GM23248 (cell line): ENCODE measurements at places on chromosomes 13 and 19.

- no peak for DNase-seq
These were observed 15.8 kb upstream of the FPR3 start for GRCh38 chr19:51779181-51779580.

- no peak for DNase-seq
These were observed 80.4 kb downstream of the DHRS12 start for GRCh38 chr13:51723529-51723928.

DNA sequence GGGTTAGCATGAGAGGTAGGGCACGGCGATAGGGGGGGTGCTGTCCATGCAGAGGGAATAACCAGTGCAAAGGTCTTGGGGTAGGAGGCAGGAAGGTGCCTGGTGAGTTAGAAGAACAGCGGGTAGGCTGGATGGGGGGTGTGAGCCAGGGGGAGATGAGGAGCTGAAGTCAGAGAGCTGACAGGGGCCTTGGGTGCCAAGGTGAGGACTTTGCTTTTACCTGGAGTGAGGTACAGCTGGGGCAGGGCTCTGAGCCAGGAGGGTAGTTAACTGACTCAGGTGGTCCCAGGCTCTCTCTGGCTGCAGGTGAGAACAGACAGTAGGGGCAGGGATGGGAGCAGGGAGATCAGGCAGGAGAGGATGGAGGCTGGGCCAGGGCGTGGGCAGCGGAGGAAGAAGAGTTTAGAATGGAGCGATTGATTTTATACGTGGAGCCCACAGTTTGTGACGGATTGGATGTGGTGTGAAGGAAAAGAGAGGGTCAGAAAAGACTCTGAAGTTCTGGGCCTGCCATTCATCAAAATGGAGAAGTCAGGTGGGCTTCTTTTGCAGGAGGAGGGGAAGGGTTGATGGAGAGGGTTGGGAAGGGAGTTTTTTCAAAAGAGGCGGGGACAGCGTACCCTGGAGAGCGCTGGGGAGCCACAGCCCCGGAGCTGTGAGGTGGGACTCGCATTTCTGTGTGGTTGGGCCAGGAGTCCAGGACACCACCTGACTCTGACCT is 1.2 kb upstream of the GRAMD1A start:
- no peak for DNase-seq

- no peak for DNase-seq
These were observed 350.7 kb downstream of the LMO7 start for GRCh38 chr13:75986818-75987217.

DNA sequence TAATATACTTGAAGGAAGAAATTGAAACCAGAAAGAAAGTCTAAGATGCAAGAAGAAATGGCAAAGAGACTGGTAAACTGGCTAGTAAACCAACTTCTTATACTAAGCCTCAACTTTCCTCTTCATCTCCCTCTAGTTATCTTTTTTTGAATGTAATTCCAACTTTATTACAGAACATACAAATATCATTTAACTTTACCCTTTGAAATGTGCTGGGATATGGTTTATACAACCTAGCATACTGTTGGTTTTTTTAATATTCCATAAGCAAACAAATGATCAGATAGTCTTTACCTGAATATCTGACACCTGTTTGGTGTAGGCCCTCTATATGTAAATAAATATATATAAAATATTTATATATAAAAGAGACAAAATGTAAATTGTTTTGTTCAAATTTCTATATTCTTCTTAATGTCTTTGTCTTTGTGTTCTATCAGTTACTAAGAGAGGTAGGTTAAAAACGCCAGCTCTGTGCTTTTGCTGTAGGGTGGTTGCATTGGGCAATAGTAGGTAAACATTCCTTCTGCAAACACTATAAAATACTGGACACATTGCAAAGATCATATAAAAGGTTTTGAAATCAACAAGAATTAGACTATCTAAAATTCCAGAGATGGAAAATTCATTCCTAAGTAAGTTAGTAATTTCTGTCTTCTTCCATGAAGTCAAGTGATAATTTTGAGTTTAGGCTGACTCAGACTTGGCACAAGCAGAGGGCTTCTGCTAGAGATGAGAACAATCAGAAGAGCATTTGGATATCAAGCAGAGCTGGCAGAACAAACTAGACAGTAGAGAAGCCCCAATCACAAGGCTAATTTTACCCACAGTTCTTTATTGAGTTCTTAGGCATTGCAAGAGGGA is 383.3 kb downstream of the RFC3 start:
- peak; percentile 72 for DNase-seq

- no peak for DNase-seq
These were observed 733.5 kb upstream of the SGCG start for GRCh38 chr13:22447132-22447886.

DNA sequence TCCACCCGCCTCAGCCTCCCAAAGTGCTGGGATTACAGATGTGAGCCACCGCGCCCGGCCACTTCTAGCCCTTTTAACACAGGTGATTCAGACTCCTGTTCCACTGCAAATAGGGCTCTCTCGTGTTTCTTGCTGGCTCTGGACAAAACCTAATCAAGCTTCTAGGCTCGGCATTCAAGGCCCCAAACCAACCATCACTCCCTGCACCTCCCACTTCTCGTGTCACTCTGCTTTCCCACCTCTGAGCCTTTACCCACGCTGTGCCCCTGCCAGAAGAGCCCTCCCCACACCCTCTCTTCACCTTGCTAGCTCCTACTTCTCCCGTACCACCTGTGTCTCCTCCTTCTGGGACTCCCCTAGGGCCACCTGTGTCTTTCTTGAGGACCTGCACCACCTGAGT is 19.8 kb downstream of the KANK2 start:
- no peak for DNase-seq

GRCh38 chr19:16571283-16571682 is 932 bp downstream of the SLC35E1 start:
- peak; percentile 66 for DNase-seq

DNA sequence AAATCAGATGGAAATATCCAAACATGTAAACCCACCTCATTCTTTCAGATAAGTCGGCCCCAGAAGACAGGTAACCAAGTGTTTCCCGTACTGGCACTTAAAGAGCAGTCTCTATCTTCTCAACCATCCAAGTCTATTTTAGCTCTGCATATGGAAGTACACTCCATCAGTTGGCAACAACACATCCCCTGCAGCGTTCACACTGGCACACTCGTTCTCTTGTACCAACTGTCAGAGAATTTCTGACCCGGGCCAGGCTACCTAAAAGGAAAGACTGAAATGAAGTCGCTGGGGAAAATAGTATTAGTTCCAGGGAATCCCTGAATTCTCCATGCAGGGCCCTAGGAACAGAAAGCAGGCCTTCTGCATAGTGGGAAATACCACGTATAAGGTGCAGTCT is 109.3 kb downstream of the RXFP2 start:
- no peak for DNase-seq

- DNase-seq = no peak
These were observed 445.5 kb upstream of the SGCG start for GRCh38 chr13:22735011-22735995.

DNA sequence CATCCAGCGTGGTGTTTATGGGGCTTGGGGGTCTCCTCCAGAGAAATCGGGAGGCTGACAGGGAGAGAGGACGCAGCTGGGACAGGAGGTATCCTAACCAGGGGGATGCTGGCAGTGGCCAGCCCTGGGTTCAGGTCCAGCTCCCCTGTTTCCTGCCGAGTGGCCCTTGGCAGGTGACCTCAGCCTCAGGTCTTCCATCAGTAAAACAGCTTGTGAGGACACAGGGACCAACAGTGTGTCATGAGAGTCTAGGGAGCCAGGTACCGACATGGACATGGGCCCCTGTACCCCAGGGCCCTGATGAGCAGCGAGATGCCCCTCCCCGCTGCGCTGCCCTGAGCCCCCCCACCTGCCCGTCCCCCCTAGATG is 19.6 kb downstream of the EVI5L start:
- DNase-seq = no peak

DNA sequence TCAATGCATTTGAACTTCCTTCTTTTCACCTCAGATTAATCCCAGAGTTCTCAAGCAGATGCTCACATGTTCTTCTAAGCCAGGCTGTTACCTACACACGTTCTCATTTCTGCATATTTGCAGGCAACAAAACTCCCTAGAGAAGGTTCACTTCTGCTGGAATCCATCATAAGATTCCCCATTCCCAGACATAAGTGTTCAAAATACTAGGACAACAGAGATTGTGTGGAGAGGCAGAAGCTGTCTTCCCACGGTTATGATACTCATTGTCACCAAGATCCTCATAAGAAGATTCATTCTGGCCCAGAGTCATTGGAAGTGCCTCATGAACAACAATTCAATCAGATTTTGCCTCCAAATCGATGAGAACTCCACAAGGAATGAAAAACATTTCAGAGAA is 931.6 kb upstream of the MIR17HG start:
- DNase-seq = peak; percentile 33

- no peak for DNase-seq
These were observed 258.6 kb downstream of the EFNB2 start for GRCh38 chr13:106276876-106277275.

DNA sequence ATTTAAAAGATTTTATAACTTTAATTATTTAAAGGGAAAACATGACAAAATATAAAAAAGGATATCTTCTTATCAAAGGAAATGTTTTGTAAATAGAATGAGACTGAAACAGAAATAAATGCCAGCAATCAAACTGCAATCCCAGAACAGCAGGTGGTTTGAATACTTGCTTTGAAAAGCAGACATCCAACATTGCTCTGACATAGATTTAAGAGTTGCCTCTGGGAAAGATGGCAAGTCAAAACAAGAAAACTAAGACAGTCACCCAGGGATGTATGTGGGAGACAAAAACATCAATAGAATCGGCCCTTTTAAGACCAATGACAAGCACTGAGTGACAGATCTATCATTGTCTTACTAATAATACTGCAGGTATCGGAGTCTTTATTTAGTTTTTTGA is 789.7 kb upstream of the GPC6 start:
- DNase-seq = no peak

DNA sequence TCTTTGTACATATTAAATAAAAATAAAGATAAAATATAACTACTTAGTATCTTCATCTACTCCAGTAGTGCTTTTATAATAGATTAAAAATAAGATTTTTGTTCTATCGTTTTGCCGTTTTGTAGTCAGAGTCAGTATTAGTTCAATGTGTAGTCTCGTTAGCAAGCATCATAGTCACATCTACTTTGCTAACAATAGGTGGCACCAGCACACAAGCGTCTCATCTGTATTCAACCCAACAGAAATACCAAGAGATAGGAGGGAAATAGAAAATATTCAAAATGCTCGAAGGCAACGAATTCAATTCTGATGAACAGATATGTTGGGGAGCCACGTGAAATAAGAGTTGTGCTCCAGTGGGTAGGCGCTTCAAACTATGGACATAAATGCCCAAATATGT is 21.4 kb upstream of the MICU2 start:
- peak; percentile 63 for DNase-seq

GRCh38 chr13:48431431-48431830 is 18.5 kb upstream of the LPAR6 start:
- DNase-seq = peak; percentile 30

- no peak for DNase-seq
These were observed 11.7 kb downstream of the UGGT2 start for GRCh38 chr13:96041326-96042110.

DNA sequence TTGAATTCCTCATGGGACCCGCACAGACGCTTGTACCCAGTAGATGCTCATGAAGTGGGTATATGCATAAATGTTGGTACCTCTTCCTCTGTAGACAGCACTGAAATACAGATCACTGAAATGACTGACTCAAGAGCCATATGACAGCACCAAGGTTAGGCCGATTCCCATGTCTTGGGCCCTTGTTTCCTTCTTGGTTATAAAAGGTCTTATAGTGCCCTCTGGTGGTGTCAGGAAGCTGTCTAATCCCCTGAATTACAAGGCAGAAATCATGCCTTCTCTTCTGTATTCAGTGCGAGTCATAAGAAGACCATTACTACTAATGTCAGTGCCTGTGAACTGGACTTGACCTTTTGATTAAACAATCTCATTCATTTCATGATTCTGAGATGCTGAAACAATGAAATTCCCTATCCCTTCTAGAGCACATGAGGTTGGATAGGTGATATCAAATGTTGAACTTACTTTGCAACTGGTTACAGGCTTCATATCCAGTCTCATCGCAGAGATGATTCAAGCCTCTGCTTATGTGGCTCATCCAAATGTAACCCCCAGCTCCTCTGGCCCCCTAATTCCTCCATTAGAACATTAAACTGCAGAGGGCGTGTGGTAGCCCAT is 59.7 kb downstream of the SPATA13 start:
- DNase-seq = peak; percentile 92

GRCh38 chr19:34325981-34326787 is 38.8 kb upstream of the GPI start:
- DNase-seq = no peak

- no peak for DNase-seq
These were observed 62.8 kb upstream of the LRCH1 start for GRCh38 chr13:46490129-46490528.

- no peak for DNase-seq
These were observed 146.9 kb upstream of the SOX21 start for GRCh38 chr13:94859278-94859691.

GRCh38 chr13:78777976-78778375 is 119.0 kb upstream of the OBI1 start:
- DNase-seq = no peak

- peak; percentile 57 for DNase-seq
These were observed 19.9 kb downstream of the MEGF8 start for GRCh38 chr19:42345191-42345812.

DNA sequence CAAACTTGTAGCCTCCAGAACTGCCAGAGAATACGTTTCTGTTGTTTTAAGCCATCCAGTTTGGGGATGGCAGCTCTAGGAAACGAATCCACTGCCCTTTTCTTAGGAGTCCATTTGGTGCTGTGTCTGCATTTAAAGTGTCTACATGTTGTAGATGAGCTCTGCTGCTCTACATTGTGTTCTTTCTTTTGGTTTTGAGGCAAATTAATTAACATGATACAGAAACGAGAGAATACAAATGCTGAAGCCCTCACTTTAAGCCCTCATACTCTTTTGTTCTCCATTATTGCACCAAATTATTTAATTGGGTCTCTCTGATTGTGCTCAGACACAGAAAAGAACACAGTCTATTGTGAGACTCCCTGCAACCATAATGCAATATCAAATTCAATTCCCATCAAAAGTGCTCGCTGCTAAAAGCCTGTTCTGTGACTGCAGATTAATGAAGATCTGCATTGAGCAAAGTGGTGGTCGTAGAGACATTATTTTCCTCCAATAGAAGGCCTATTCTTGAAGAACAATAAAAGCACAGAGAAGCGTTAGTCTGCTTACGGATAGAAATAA is 166.3 kb upstream of the SOX21 start:
- no peak for DNase-seq
